ENCODE measurements at places on chromosomes 2 and 18. TPM values are rescaled to one million over a fixed set of nuclear protein-coding genes. Genes with fewer than 3 reads are reported as not detected.

GRCh38 chr2:31428001-31428418 is 13.5 kb upstream of the XDH start:
- DNase-seq: no peak

- no peak for DNase-seq
These were observed 70.7 kb downstream of the MYOM1 start for GRCh38 chr18:3148930-3149535.

DNA sequence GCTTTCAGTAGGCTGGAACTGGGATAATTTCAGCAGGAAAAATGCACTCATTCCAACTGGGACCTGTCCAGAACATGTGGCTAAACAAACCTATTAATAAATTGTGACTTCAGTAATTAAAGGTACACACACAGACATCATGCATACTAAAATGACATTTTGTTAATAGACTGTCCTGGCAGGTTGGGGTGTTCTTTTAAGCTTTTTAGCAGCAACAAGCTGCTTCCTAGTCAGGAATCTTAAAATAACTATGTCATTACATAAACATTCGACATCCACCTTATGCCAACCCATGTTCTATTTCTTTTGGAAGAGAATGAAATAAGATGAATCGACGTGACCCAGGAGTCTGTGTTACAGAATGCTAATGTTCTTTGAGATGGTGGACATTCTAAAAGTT is 435.7 kb downstream of the TXNL1 start:
- no peak for DNase-seq

GRCh38 chr2:189020179-189020578 is 46.0 kb downstream of the COL3A1 start:
- no peak for DNase-seq

DNA sequence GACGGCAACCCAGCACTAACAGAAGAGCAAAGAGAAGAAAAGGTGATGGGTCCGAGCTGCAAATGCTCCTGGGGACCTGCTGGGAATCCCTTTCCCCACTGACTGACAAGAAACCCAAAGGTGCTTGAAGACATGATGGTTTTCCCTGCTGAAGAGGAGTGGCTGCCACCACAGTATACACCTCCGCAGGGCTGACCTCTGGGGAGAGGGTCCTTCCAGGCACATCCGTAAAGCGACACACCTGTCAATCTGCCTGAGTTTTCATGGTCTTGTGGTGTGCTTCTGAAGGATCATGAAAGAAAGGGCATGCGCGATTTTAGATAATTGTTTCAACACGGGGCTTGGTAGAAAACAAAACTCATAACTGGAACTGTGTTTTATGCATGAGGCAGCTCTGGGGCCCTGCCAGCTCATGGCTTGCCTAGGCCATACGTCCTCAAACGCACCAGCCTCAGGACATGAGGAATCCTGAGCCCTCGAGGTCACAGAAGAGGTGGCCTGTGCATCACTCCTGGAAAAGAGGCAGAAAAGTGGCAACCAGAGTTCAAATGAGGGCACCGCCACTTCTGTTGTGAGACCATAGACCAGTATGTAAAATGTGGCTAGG is 51.8 kb downstream of the SERTAD2 start:
- no peak for DNase-seq

DNA sequence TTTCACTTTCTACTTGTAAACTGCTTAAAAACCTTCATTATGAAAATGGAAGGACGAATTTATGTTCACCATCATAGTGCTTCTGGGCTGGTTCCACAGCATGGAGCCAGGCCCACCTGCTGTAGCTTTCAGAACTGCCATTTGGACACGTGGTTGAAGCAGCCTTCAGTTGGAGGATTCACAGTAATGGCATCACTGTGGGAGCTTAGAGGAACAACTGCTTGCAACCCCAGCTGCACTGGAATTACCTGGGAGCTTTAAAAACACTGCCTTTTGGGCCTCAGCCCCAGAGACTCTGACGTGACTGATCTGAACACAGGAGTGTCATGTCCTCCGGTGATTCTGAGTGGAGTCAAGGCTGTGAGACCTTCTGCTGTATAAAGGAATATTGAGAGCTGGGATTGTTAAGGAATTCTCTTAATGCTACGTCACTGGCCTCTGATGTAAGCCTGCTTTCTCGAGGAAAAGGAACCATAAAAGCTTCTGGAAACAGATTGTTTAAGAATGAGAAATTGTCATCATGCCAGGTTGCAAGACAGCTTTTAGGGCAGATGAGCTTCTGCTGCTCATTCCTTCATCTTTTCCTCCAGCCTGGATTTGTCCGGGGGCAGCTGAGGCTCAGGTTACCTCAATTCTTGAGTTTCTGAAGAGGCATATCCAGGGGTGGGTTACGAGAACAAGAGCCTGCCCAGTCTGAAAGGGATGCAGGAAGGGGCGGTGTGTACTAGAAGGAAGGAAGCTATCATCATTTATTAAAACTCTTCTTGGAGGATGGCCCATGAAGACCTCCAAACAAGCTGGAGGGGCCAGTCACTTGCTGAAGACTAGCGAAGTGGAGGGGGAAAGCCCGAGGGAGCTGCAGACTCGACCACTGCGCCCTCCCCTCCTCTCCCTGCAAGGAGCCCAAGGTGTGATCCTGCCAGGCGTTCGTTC is 1.3 kb upstream of the IL1R1 start:
- DNase-seq: peak; percentile 80

- DNase-seq: no peak
These were observed 6.7 kb downstream of the CWC22 start for GRCh38 chr2:180000434-180000833.

GRCh38 chr2:218291318-218292047 is 820 bp downstream of the TMBIM1 start:
- DNase-seq: peak; percentile 71

DNA sequence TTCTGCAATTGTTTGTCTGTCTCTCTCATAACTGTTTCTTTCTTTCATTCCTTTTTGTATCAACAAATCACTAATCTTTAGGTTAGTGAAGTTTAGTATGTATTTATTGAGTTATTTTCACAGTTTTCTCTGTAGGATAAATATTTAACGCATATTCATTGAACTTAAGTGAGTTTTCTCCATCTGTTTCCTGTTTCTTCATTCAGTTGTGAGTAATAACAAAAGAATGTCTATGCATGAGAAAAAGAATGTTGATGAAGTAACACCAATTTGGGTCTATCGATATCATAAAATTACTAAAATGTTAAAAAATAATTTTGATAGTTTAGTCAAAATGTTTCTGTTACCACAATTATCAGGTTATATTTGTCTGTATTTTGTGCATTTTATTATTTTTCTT is 948.0 kb downstream of the DSC3 start:
- no peak for DNase-seq

The ASXL3 gene
- 5.0 TPM for total RNA-seq

- DNase-seq: no peak
These were observed 2.3 kb upstream of the PLEKHH2 start for GRCh38 chr2:43634604-43635306.

DNA sequence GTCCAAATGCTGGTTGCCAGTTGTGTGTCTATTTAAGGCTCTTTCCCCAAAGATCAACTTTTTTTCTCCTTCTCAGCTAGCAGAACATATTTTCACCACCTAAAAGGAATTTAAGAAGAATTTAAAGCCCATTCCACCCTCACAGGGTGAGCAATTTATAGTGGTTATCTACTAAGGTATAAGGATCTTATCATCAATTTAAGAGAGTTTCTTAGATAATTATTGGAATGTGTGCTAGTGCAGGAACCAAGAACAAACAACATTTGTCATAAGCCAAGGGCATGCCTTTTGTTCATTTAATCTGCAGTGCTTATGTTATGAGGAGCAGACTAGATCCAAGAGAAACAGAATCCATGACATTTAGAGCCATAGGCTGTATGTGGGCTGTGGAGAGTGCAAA is 37.2 kb downstream of the NLRC4 start:
- DNase-seq: no peak

DNA sequence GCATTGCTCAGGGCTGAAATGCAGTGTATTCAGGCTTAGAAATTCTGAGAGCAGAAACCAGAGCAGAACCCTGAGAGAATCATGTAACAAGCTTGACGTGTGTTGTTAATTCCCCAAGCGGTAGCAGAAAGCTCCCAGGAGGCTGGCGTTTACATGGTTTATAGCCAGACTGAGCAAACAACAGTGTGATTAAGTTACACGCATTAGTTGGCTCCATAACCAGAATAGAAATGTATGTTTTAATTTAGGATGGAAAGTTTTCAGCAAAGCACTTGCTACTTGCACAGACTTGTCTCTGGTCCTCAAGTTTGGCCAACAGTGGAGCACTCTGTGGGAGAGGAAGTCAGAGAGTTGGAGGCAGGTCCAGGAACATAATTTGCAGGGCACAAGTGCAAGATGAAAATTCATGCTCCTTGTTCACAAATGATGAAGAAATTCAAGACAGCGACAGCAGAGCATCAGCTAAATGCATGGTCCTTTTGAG is 69.3 kb downstream of the MAPK4 start:
- DNase-seq: no peak

DNA sequence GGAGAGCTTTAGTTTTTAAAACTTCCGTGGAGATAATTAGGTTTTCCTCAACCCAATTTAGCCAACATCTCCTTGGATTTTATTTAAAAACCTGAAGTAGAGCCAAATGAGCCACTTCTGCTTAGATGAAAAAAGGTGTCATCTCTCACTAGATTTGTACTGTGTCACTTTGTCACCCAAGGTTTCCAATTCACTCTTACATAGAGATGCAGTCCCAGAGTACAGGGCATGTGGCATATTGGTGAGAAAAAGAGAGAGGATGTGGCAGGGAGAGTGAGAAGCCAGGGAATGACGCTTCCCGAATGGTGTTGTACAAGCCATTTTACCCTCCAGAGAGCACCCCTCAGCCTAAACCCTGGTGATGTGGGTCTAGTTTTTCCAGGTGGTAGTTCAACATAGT is 44.4 kb upstream of the CTLA4 start:
- no peak for DNase-seq

- DNase-seq: no peak
These were observed 44.9 kb downstream of the APLF start for GRCh38 chr2:68512326-68512725.

GRCh38 chr2:147330925-147331324 is 513.9 kb upstream of the ACVR2A start:
- no peak for DNase-seq

GRCh38 chr2:74447230-74447999 is 5.7 kb upstream of the RTKN start:
- DNase-seq: no peak

- DNase-seq: no peak
These were observed 459.2 kb downstream of the KCNJ3 start for GRCh38 chr2:155157711-155158110.

GRCh38 chr18:66764230-66764629 is 160.3 kb upstream of the CDH19 start:
- peak; percentile 34 for DNase-seq

DNA sequence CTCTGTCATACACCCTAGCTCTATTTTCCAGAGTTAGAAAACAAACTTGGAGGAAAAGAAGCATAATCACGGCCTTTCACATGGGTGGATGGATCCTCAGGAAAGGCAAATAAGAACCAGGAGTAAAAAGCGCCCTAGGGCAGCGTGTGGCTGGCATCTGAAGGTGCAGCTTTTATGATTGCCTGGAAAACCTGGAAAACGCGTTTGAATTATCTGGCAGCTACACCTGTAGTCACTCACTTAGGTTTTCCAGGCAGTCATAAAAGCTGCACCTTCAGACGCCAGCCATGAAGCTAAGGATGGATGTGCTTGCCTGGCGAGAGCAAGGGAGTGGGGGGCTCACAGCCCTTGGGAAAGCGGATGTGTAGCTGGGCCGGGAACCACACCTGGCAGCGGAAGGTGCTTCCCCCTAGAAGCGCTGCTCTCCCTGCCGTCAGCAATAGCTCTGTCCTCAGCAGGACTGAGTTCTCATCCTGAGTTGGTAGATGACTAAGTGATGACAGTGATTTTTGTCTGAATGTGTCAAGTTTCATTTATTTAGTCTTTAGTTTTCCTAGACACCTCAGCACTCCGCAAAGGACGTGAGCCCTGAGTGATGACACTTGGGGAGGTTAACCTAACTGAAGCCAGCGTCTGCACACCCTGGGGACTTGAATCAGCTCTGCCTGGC is 82.0 kb downstream of the DCDC2C start:
- DNase-seq: no peak

DNA sequence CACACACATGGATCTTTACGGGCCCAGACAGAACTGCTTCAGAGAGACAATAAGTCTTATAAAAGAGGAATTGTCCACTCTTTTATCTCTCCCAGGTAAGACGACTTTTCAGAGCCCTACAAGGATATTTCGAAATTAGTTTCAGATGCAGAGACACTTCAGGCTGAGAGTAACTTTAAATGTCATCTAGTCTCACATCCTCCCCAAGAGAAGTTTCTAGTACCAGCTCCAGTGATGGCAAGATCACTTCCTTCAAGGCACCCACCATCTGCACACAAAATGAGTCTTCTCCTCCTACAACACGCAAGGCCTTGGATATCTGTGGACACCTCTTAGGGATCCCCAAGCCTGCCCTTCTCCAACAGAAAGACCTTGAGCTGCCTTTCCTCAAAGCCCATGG is 39.0 kb upstream of the KLHL29 start:
- no peak for DNase-seq

- peak; percentile 19 for DNase-seq
These were observed 22.5 kb upstream of the RAB27B start for GRCh38 chr18:54805571-54806334.

The ALLC gene
- total RNA-seq: not detected

- DNase-seq: no peak
These were observed 87.0 kb downstream of the SPHKAP start for GRCh38 chr2:228094377-228094921.

- DNase-seq: no peak
These were observed 87.2 kb downstream of the SOWAHC start for GRCh38 chr2:109701362-109701761.

DNA sequence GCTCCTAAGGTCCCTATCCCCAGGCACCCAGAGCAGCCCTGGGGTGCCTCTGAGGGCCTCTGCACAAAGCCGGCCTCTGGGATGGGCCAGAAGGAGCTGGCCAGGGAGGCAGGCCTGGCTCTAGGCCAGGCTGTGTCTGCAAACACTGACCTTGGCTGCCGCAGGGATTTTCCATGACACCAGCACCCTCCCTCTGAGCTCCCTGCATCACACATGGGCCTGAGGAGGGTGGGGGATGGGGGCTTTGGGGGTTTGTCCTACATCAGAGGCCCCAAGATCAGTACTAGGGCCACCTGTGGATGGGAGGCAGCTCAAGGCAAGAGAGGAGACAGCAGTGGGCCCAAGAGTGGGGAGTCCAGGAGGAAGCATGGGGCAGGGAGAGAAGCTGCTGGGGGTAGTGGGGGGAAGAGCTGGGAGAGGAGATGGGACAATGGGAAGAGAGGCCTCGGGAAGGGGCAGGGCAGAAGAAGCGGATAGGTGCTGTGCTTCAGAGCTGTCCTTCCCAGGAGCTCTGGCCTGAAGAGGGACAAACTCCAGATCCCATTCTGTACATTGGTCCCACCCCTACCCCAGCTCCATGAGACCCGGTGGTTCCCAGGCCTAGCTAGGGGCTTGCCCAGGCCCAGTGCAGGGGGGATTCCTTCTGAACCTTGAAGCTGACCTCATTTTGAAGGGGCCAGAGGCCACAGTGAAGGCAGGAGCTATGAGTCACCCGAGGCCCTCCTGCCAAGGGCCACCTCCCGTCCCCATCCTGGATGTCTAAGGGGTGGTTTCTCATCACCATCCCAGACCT is 28.0 kb downstream of the KCNK3 start:
- DNase-seq: peak; percentile 95

- DNase-seq: no peak
These were observed 98.2 kb upstream of the GCFC2 start for GRCh38 chr2:75808793-75809535.

GRCh38 chr2:210913461-210913860 is 357.1 kb downstream of the CPS1 start:
- DNase-seq: no peak

- DNase-seq: no peak
These were observed 14.3 kb downstream of the KCNH7 start for GRCh38 chr2:162824304-162824703.

Data from stomach (tissue), 19 donors.